ENCODE measurements at places on chromosomes 5 and 9. TPM values are rescaled to one million over a fixed set of nuclear protein-coding genes. Genes with fewer than 3 reads are reported as not detected.

Gene PAEP
- not detected for total RNA-seq

Gene PKN3
- 14.8 TPM for total RNA-seq

Gene SOWAHA
- total RNA-seq: not detected

Gene ANKRD55
- total RNA-seq: 0.47 TPM

Gene PIP5K1B
- 0.29 TPM for total RNA-seq

Gene IFNE
- 0.39 TPM for total RNA-seq

Gene PAIP1
- total RNA-seq: 107 TPM

Gene ZNF300
- total RNA-seq: 6.0 TPM

Gene PCDHGB1
- total RNA-seq: 0.82 TPM

Gene PAPPA
- 13.1 TPM for total RNA-seq

Gene GABRB2
- total RNA-seq: not detected

Gene ORM1
- not detected for total RNA-seq

Gene ADAM19
- 68.7 TPM for total RNA-seq

- DNase-seq: peak; percentile 80
Measured at GRCh38 chr5:138632900-138633489, 57.8 kb upstream of the HSPA9 start.

- DNase-seq: no peak
Measured at GRCh38 chr5:125272357-125272756, 525.9 kb upstream of the ZNF608 start.

- peak; percentile 37 for DNase-seq
Measured at GRCh38 chr9:123544007-123544827, 188.2 kb downstream of the CRB2 start.

DNA sequence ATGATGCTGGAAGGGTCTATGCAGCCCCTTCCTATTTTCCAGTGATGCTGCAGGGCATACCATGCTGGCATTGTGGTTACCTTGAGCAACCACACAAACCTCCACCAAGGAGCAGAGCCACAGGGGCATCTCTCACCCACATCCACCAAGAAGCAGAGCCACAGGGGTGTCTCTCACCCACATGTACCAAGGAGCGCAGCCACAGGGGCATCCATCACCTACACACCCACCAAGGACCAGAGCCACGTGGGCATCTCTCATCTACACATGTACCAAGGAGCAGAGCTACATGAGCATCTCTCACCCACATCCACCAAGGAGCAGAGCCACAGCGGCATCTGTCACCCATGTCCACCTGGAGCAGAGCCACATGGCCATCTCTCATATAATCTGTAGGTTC lies 8.8 kb upstream of the GM2A start:
- DNase-seq: no peak

GRCh38 chr9:134707031-134707680 lies 65.6 kb downstream of the COL5A1 start:
- DNase-seq: no peak

- DNase-seq: no peak
Measured at GRCh38 chr9:128276574-128277270, 646 bp downstream of the SWI5 start.

GRCh38 chr9:134944916-134945315 lies 27.2 kb upstream of the FCN1 start:
- DNase-seq: no peak

- DNase-seq: peak; percentile 9
Measured at GRCh38 chr5:74765201-74765600, 1.7 kb downstream of the GFM2 start.

DNA sequence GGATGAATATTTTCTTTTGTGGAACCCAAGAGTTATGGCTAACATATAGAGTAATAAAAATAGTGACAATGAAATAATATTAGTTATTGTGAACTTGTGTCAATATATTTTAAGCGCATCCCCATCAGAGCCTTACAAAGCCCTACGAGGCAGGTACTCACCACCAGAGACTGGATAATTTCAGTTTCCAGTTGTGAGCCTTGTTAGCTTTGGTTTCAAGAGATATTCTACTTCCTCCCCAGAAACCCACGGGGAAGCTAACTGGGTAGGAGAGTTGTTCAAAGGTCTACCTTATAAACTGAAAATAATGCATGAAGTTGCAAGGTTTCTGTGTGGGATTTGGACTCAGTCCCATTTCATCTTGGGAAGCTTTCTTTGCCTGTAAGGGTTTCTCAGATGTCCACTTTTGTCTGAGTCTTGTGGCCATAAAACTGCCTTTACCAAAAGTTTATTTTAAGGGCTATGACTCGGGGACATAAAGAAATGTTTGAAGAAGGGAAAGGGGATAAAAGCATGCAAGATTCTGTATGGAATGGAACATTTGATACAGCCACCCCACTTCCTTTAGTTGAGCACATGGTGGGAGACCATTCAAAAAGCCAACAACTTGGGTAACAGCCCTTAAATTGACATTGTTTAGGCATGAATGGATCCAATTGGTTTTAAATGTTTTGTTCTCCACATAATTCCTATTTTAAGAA lies 57.4 kb upstream of the ANKRD55 start:
- DNase-seq: no peak

GRCh38 chr9:6938873-6939272 lies 181.1 kb downstream of the KDM4C start:
- no peak for DNase-seq

DNA sequence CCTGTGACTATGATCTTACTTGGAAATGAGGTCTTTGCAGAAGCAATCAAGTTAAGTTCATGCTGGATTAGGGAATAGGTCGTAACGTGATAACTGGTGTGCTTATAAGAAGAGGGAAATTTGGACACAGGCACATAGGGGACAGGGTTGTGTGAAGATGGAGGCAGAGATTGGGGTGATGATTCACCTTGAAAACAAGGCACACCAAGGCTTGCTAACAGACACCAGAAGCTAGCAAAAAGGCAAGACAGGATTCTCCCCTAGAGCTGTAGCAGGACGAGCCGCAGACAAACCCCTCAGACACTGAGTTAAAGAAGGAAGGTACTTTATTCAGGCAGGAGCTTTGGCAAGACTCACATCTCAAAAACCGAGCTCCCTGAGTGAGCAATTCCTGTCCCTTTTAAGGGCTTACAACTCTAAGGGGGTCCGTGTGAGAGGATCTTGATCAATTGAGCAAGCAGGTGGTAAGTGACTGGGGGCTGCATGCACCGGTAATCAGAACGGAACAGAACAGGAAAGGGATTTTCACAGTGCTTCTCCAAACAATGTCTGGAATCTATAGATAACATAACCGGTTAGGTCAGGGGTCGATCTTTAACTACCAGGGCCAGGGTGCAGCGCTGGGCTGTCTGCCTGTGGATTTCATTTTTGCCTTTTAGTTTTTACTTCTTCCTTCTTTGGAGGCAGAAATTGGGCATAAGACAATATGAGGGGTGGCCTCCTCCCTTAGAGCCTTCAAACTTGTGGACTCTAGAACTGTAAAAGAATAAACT lies 57.5 kb upstream of the S1PR3 start:
- no peak for DNase-seq

DNA sequence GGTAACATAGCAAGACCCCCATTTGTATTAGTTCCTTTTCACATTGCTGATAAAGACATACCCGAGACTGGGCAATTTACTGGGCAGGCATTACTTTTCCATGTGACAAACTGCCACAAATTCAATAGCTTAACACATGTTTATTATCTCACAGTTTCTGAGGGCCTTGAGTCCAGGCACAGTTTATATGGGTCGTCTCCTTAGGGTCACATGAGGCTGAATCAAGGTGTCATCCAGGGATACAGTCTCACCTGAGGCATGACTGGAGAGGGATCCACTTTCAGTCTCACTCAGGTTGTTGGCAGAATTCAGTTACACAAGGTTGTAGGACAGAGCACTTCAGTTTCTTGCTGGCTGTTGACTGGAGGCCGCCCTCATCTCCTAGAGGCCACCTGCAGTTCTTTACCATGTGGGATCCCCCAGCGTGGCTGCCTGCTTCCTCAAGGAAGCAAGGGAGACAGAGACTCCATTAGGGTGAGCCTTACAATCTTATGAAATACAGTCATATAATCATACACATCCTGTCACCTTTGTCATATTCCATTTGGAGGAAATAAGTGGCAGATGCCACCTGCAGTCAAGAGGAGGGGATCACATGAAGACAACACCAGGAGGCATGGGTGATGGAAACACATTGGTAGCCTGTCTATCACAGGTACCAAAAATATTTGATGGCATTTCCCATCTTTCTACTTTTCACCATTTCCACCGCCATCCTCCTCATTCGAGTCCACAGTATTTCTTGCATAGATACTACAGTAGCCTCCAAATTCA lies 15.1 kb upstream of the ERAP1 start:
- no peak for DNase-seq

DNA sequence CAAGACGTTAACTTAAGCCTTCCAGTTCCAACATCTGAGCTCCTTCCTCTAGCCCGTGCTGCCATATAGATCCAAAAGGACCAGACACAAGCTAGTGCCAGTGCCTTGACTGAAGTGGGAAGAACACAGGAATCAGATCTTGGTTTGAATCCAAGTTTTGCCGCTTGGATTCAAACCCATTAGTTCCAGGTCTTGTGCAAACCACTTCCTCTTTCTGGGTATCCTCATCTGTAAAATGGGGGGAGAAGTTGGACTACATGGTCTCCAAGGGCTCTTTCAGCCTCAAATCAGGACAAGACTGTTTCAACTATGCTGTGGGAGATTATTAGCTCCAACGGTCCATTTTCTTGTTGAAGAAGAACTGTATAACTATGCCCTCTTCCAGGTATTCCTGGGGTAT lies 32.6 kb downstream of the TTLL11 start:
- no peak for DNase-seq

- no peak for DNase-seq
Measured at GRCh38 chr9:113537229-113537810, 73.8 kb downstream of the RGS3 start.

DNA sequence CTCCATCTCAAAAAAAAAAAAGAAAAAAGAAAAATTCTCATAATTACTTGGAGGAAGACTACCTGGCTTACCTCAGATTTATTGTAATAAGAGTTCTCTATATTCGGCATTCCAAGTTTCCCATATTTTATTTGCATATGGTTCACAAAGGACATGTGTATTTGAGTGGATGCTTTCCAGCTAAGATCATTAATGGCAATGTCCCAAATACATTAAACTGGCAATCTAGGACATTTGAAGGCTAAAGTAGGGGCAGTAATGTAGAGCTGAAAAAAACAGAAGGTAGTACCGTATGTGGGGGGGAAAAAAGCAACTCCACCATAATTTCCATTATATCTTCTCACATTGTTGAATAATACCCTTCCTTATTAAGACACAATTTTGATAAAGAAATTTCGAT lies 4.9 kb downstream of the TUT7 start:
- no peak for DNase-seq

GRCh38 chr5:149563466-149563865 lies 12.2 kb upstream of the CSNK1A1 start:
- no peak for DNase-seq

DNA sequence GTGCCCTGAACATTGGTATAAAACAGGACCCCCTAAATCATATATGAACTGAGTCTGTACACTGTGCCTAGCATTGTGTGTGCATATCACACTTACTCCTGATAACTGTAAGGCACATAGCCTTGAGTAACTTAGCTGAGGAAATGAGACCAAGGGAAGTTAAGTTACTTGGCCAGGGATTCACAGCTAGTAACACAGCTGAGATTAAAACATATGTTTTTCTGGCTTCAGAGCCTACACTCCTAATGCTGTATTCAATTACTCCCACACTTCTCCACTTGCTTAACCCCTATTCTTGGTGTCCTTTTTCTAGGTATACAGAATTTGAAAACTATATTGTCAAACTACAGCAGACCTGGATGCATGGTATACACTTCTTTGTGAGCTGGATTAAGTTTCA lies 12.8 kb downstream of the GHR start:
- no peak for DNase-seq

DNA sequence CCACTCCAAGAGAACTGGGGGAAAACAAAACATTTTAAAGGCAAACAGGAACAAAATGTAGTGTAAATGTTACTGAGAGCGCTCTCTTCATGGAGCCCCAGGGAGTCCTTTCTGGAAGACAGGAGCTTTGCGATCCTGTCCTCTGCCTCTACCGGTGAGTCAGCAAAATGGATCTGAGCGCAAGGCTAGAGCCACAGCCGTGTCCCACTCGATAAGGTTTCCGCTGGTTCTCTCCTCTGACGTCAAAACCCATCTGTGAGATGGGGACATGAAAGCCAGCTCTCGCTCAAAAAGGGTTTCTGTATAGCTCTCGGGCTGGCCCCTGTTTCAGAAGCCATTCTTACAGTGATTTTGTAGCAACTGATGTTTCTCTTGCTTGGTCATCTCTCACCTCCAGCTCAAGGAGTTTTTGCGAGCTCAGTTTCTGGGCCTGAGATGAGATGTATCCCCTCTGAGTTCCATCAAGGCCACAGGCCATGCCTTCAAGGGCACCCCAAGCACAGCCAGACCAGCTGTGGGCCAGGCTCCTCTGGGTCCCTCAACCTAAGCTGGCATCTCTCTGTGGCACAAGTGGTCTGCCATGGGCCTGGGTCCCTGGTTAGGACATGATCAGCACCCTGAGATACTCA lies 101.6 kb downstream of the FSTL4 start:
- no peak for DNase-seq

DNA sequence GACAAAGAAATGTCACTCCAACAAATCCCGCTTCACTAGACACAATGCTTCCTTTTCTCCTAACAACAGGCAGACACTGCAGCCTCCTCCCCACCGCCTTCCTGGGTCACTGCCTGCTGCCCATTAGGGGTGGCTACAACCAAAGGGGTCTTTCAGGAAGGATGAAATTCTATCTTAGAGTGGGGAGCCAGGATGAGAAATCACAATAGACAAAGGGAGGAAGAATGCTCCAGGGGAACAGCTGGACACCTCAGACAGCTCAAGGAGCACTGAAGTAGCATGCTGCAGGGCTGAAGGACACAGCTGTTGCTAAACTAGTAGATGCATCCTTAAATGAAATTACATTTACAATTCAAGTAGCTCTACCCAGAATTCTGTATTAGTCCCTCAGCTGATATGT lies 54.2 kb downstream of the PRELID2 start:
- DNase-seq: no peak

GRCh38 chr5:61461417-61461816 lies 129.4 kb downstream of the ZSWIM6 start:
- DNase-seq: no peak

GRCh38 chr5:147216552-147217154 lies 18.2 kb upstream of the STK32A start:
- DNase-seq: no peak

- DNase-seq: no peak
Measured at GRCh38 chr9:21817176-21817575, 14.7 kb downstream of the MTAP start.

- no peak for DNase-seq
Measured at GRCh38 chr5:168342985-168343384, 51.5 kb downstream of the WWC1 start.

GRCh38 chr9:1980387-1980786 lies 34.8 kb upstream of the SMARCA2 start:
- DNase-seq: no peak

GRCh38 chr5:100676817-100677631 lies 141.8 kb downstream of the FAM174A start:
- no peak for DNase-seq

GRCh38 chr5:139210585-139210984 lies 12.4 kb upstream of the SIL1 start:
- no peak for DNase-seq

GRCh38 chr9:87382900-87383299 lies 114.8 kb upstream of the DAPK1 start:
- DNase-seq: no peak
